Activated effector memory CD4-positive, alpha-beta T cell treated with anti-CD3 and anti-CD28 coated beads, Interleukin-2, amount 50 U/mL, for 16 hours (primary cell): ENCODE measurements at places on chromosomes 4 and X.

GRCh38 chr4:177455561-177455970, 13.3 kb upstream of the AGA start:
- no peak for DNase-seq

- DNase-seq = no peak
These were observed 6.5 kb upstream of the SERTM2 start for GRCh38 chrX:111504941-111505340.

- DNase-seq = no peak
These were observed 24.9 kb upstream of the UVSSA start for GRCh38 chr4:1321946-1322650.

DNA sequence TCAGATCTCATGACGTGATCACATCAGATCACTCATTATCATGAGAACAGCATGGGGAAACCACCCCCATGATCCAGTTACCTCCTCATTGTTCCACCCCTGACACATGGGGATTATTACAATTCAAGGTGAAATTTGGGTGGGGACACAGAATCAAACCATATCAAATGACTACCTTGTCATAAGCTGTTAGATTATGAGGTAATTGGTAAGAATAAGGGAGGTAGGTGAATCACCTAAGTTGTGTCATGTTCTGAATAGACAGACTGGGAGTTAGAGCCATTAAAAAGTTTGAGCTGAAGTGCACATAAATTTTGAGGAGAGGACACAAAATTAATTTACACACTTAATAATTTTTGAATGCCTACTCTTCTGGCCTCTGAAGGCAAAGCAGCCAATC, 24.7 kb downstream of the SLC9B1 start:
- DNase-seq = no peak

DNA sequence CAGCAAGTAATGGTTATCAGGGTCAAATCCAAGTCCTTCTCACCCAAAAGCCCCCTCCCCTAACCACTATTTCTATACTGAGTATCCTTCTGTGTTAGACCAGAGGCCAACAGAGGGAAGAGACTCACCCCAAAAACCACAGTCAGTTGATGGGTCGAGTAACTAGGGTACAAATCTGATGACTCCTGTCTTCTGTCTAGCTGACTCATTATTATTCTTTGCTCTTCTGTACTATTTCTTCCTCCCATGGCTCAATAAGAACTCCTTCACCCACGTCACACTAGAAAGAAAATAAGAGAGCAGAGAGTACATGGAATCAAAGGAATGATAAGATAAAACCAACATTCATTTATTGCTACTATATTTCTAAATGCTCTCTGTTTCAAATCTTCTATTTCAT, 2.0 kb downstream of the RAB40A start:
- DNase-seq = no peak

GRCh38 chrX:74505437-74505836, 84.1 kb downstream of the SLC16A2 start:
- no peak for DNase-seq

DNA sequence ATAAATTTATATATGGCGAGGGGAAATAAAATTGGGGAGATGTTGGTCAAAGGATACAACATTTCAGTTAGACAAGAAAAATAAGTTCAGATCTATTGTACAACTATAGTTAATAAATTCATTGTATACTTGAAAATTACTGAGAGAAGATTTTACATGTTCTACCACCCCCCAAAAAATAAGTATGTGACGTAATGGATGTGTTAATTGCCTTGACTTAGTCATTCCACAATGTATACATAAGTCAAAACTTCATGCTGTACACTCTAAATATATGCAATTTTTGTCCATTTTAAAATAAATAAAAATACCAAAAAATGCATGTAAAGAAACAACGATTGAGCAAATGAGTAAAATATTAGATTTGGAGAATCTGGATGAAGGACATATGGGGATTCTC, 1.8 kb downstream of the USP11 start:
- no peak for DNase-seq

DNA sequence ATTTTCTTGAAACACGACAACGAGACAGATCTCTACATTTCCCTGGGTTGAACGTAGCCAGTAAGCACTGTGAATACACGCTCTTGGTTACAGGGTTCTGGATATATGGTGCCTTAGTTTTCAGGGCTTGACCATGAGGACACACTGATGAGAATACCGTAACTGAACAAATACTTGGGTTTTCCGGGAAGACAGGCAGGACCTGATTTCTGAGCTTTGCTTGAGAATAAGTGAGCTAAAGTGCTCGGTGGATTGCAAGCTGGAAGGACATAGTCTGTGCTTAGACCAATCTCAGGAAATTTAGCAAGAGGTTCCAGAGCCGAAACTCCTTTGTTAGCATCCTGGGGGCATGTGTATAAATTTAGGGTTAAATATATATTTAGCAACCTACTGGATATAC, 876 bp upstream of the TACR3 start:
- no peak for DNase-seq

- DNase-seq = no peak
These were observed 46.8 kb downstream of the SHOX start for GRCh38 chrX:677376-677775.

DNA sequence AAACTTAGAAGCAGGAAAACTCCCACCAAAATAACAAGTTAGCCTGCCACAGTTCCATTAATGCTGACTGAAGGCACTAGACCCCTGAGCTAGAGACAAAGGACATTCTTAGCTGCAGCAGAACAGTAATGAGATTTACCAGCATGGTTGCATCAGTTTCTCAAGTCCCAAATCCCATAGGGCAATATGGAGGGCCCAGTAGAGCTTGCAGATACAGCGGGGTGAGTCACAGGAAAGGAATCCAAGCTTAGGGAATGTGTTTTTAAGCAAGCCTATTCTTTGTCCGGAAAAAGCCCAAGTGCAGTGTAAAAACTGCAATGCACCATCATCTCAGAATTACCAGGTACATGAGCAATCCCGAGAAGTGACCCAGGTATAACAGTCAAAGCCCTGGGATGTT, 51.3 kb upstream of the EXOC1L start:
- no peak for DNase-seq

GRCh38 chr4:121112530-121112929, 40.2 kb upstream of the NDNF start:
- no peak for DNase-seq

DNA sequence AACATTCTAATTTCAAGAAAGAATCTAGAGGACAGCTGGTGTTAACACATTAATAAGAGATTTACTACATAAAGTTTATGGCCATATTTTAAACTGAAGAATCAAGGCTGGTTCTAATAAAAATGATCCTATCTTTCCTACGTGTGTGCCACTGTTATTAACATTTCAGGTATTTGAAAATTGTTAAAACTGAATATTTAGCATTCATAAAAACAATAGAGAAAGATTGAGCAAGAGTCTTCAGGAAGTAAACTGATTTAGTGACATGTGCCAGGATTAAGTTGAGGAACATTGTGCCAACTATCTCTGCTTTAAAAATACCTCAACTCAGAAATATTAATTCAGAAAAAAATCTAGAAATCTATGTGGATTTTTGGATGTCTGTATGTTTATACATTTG, 810.1 kb downstream of the FAT4 start:
- no peak for DNase-seq

DNA sequence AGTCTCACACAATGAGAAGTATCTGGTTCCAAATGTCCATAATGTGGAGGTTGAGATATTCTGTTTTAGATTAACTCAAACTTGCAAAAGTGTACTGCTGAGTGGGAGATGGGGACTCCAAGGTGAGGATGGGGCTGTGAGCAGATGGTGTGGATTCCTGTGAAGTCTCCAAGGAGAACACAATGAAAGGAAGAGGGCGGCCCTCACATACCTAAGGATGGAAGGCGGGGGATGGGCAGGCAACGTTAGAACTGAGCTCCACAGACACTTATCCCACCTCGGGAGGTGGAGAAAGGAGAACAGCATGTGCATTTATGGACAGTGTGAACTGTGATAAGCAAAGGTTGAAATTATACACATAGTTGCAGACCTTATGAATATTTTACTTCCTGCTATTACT, 9.9 kb upstream of the SPATA4 start:
- no peak for DNase-seq

GRCh38 chrX:45358392-45358791, 157.7 kb upstream of the DIPK2B start:
- no peak for DNase-seq

DNA sequence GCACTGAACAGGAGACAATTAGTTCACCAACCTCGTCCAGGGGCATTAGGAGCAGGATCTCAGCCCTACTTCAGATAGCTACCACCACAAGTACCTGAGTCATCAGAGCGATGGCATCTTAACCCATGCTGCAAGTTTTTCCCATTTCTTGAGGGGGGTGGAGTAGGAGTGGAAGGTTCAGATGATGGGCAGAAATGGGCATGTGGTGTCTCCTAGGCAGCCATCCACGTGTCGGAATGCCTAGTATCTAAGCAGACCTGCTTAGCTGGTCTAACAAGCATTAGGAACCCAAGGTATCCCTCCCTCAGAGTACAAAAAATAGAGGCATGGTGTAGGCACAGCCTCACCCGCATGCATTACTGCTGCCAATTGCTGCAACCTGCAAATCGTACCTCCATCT, 159.1 kb upstream of the DGKK start:
- DNase-seq = no peak

GRCh38 chr4:143337600-143338287, 1.1 kb downstream of the GAB1 start:
- DNase-seq = no peak
